Fibroblast of skin of scalp (primary cell): ENCODE measurements at places on chromosomes 16 and 17.
A peak's percentile ranks its signal among the peaks of the same experiment; 100 is the strongest.

- DNase-seq = peak; percentile 97
These were observed 13.3 kb downstream of the CDH3 start for GRCh38 chr16:68658341-68658973.

- no peak for DNase-seq
These were observed 642 bp downstream of the ZNF205 start for GRCh38 chr16:3112881-3113574.

GRCh38 chr17:47800686-47801085, 20.9 kb downstream of the OSBPL7 start:
- DNase-seq = no peak

DNA sequence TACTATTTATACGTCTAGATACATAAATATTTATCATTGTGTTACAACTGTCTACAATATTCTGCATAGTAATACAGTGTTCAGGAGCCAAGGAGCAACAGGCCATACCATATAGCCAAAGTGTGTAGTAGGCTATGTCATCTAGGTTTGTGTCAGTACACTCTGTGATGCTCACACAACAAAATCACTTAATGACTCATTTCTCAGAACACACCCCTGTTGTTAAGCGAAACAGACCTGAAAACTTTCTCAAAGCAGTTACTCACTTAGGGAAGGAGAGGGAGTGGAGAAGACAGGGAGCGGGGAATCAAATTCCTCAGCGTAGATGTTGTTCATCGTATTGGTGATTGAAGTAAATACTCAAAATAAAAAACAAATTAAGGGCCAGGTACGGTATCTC, 269.5 kb downstream of the STX8 start:
- no peak for DNase-seq

DNA sequence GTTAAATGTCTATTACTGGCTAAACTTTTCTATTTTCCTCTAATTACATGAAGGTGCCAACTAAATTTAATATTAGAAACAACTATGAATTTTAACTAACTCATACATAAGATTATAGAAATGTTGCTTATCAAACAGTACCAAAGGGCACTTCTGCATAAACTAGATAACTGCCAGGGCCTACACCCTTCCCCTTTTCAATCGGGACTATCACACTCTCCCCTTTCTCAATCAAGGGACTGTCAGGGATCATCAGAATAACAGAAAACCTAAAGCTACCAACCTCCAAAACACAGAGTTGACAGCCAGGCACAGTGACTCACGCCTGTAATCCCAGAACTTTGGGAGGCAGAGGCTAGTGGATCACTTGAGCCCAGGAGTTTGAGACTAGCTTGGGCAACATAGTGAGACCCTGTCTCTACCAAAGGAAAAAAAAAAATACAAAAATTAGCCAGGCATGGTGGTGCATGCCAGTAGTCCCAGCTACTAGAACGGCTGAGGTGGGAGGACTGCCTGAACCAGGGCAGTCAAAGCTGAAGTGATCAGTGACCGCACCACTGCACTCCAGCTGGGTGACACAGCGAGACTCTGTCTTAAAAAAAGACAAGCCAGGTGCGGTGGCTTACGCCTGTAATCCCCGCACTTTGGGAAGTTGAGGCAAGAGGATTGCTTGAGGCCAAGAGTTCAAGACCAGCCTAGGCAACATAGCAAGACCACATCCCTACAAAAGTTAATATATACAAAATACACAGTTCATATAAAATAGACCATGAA, 3.2 kb upstream of the PHLPP2 start:
- no peak for DNase-seq

- no peak for DNase-seq
These were observed 62.6 kb downstream of the AMFR start for GRCh38 chr16:56362706-56363105.

- no peak for DNase-seq
These were observed 21.4 kb downstream of the PIEZO1 start for GRCh38 chr16:88763502-88764053.

DNA sequence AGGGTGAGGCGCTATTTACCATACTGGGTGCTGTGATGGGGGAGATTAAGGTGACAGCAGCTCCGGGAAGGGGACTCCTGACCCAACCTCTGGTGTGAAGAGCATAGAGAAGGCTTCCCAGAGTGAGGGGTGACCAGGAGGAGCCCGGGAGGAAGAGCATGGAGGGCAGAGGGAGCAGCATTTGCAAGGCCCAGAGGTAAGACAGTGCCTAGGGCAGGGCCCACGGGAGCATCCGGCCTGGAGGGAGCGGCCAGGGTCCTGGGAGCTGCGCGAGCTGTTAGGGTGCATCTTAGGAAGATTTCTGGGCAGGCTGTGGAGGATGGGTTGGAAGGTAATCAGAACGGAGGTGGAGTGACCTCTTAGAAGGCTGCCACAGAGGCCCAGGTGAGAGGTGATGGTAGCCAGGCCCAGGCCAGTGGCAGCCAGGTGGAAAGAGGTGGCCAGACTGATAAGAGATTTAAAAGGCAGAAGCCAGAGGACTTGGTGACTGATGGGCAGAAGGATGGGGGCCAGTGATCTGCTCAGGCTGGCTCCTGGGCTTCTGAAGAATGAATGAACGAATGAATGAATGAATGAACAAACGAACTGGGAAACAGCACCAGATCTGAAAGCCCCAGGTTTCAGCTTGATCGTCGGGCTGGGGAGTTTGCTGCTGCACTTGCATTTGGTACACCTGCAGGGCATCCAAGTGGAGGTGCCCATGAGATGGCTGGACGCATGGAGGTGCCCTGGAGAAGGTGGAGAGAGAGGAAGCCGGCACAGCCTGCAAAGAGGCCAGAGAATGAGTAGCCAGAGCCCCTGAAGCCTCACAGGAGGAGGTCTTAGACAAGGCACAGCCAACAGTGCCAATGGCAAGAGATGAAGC, 13.0 kb upstream of the TMEM92 start:
- no peak for DNase-seq

DNA sequence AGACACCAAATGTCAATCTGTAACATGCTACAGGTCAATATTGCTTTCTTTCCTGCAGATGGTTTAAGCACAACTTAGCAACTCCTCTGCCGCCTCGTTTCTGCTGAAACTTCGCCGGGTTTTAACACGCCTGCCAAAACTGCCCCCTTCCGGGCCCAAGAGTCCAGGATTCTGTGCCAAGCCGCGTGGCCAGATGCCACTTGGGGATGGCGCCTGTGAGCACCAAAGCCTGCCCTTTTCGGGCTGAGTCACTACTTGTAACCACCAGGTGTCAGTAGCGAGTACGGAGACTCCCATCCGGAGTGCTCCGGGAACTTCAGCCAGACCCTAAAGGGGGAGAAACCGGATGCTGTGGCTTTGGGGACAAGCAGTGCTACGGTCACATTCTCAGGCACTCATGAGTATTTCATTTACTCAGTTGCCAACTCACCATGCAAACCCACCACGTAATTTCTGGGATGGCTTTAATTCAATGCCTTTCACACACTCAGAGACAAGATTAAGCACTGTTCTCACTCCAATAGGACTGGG, 7.8 kb downstream of the PMP22 start:
- DNase-seq = peak; percentile 91

DNA sequence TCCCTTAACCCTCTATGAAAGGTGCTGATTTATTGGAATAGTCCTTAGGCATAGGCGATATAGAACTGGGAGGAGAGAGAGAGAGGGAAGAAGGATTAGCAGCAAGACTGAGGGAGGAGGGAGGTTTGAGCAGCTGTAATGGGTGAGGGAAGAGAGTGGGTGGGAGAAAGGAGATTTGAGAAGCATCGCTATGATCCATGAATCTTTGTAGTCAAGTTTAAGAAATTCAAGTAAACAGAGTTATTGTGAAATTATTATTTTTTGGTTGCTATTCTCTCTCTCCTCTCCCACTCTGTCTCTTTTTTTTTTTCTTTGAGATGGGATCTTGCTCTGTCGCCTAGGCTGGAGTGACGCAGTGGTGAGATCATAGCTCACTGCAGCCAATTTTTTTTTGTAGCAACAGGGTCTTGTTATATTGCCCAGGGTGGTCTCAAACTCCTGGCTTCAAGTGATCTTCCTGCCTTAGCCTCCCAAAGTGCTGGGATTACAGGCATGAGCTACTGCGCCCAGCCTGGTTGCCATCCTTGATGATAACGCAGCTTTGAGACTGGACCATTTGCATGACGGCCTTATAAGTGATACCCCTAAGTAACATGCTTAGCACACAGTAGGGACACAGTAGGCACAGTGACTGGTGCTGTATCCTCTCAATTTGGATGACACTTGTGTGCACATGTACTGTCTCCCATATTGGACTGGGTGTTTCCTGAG, 21.0 kb upstream of the TNS4 start:
- no peak for DNase-seq

GRCh38 chr17:54007855-54008254, 185.1 kb downstream of the KIF2B start:
- DNase-seq = no peak

GRCh38 chr16:67764158-67764667, 42.1 kb downstream of the RANBP10 start:
- DNase-seq = no peak

DNA sequence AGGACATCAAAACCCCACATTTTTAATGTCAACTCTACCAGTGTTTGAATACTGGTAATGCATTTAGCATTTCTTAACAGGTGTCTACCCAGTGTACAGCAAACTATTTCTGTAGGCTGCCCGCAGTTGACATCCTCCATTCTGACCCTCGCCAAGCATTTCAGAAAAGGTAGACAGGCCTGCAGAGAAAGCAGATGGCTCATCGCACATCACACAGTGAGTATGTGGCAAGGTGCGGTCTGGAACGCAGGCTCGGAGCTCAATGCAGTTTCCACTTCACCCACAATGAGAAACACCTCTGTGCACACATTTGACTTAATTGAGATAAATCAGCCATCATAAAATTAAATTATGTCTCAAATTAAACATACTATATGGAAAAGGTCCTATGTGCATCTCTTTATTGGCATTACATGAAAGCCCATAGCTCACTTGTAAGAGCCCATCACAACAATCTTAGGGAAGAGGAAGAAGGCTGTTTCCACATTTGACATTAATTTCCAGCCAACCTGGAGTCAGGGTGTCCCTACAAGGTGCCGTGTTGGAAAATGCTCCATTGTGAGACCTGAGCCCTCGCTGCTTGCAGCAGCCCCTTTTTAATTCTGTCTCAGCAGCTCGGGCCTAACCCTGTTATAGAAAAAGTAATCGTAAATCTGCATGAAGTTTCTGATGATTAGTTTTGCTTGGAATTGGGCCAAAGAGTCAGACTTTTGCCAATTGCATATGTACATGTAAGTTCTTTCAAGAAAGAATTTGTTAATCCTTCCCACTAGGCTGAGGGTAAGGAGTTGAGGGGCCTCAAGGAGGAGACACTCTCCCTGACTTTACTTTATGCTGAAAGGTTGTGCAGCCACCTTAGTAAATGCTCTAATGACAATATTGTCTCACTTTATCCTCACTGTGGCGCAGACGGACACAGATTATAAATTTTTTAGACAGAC, 378.7 kb upstream of the DYNLRB2 start:
- peak; percentile 19 for DNase-seq

DNA sequence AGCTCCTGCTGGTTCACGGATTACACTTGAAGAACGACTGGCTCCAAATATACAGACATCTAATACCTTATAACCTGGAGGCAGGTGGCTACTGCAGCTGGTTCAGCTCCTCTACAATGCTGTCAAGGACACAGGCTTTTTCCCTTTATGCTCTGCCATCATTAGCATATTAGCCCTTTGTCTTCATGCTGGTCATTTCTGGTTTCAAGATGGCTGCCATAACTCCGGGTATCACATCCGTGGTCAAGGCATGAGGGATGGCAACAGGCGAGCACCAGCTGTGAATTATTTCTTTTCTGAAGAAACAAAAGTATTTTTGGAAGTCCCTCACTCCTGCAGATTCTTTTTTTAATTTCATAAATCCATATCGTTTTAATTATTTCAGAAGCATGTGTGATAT, 124.3 kb upstream of the MED13 start:
- no peak for DNase-seq

GRCh38 chr17:66978514-66979061, 14.1 kb downstream of the CACNG4 start:
- DNase-seq = no peak

DNA sequence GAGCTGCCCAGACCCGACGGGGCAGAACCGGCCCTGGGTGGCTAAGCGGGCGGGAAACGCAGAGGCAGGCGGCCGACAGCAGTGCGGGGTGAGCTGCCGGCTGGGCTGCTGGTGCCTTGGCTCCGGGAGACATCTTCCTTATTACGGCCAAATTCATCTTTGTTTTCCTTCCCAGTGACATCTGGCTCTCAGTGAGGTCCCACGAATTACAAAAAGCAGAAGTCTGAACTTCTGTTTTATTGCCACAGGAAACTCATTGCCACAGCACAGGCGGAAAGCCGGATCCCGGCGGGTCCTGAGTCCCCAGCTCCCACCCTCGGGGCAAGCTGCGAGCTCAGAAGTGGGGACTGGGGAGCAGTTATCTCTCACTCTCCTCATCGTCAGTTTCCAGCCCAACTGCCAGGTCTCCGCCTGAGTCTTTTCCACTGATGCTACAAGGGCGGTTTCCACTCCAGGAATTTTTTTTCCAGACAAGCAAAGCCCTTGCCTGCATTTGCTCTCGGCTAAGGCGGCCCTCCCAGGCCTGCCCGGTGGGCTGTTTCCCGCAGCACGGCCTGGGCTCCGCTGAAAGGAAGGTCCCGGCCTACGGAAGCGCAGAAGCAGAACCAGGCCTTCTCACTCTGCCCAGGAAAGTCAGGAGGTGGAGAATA, 40.3 kb downstream of the CBFA2T3 start:
- no peak for DNase-seq

DNA sequence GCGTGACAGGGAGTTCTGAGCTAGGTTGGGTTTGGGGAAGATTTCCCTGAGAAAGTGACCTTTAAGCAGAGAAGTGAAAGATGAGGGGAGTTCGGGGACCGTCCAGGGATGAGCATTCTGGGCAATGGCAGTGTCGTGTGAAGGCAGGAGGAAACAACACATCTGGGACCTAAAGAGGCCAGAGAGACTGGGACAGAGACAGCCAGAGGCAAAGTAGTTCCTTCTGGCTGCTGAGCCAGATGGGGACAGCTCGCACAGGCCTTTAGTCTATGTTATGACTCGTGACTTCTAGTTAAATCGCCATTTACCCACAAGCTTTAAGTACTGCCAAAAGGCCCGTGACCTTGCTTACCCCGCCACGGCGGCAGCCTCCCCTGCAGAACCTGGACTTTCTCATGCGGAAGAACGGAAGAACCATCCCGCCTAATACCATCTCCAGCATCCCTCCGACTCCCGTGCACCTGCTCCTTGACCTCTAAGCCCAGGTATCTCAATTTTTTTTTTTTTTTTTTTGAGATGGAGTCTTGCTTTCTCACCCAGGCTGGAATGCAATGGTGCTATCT, 8.5 kb upstream of the MED11 start:
- DNase-seq = no peak

GRCh38 chr16:88971371-88972097, 5.5 kb downstream of the CBFA2T3 start:
- no peak for DNase-seq
